ENCODE measurements at places on chromosomes 6 and 20. TPM values are rescaled to one million over a fixed set of nuclear protein-coding genes. Genes with fewer than 3 reads are reported as not detected.

GRCh38 chr20:61260905-61261304 lies 8.8 kb downstream of the CDH4 start:
- H3K4me1 ChIP-seq, result no peaks in the 10 kb centered on the region
- DNase-seq, result no peak
- H3K4me3 ChIP-seq, result no peak overlapping the region
- H3K27ac ChIP-seq, result no peak overlapping the region

- no peak within 1 kb of the TSS for H3K27ac ChIP-seq
- no peak within 1 kb of the TSS for H3K4me3 ChIP-seq
- H3K27me3 ChIP-seq, result peaks cover 41% of the 10 kb centered on the region
- no peaks in the 10 kb centered on the region for H3K4me1 ChIP-seq
- no peak for DNase-seq
Observed at GRCh38 chr20:45174434-45175364, at the start of gene PI3. Gene PI3, plus strand, starts transcription at chr20:45174902. Its CDS starts 21 bp downstream, at chr20:45174923.

DNA sequence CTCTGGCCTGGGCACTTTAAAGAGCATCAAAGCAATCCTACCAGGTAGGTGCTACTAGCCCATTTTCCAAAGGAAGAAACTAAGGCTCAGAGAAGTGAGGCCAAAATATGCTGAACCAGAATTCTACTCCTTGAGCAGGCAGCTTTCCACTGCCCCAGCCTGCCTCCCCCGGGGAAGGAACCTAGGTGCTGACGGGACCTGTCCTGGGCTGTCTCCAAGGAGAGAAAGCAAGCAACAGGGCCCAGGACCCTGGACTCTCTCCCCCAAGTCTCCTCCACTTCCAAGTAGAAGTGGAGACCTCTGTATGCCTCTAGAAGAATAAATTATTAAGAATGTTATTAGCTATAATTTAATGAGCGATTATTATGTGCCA lies 159.5 kb downstream of the MRPL14 start:
- no peak overlapping the region for H3K4me3 ChIP-seq
- peaks cover 12% of the 10 kb centered on the region for H3K27me3 ChIP-seq
- DNase-seq, result peak; percentile 62
- H3K36me3 ChIP-seq, result no peaks in the 10 kb centered on the region

- no peak overlapping the region for H3K27ac ChIP-seq
- no peaks in the 10 kb centered on the region for H3K27me3 ChIP-seq
- no peaks in the 10 kb centered on the region for H3K36me3 ChIP-seq
- H3K4me3 ChIP-seq, result no peak overlapping the region
- no peaks in the 10 kb centered on the region for H3K4me1 ChIP-seq
- no peak for DNase-seq
Observed at GRCh38 chr6:8627085-8627861, 191.9 kb upstream of the SLC35B3 start.

GRCh38 chr6:52509281-52510212 lies 67.3 kb downstream of the TRAM2 start:
- H3K27ac ChIP-seq, result peak overlapping the region; percentile 99
- DNase-seq, result no peak
- no peaks in the 10 kb centered on the region for H3K27me3 ChIP-seq
- peaks cover 82% of the 10 kb centered on the region for H3K36me3 ChIP-seq
- peak overlapping the region; percentile 18 for H3K4me3 ChIP-seq

DNA sequence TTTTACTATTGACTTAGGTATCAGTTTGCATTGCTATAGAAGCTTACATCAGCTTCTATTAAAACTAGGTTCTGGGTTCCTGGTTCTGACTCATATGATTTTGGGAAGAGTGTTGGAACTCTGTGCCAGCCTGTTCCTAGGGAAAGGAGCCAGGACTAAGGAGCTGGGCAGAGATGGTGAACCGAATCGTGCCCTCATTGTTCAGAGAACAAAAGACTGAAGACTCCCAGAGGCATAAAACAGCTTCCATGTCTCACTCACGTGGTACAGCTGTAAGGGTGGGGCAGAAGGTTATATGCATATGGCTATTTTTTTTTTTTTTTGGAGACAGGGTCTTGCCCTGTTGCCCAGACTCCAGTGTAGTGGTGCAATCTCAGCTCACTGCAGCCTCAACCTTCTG lies 89.1 kb upstream of the THBS2 start:
- H3K27me3 ChIP-seq, result peaks cover 7% of the 10 kb centered on the region
- DNase-seq, result no peak
- no peaks in the 10 kb centered on the region for H3K36me3 ChIP-seq
- peaks cover 22% of the 10 kb centered on the region for H3K4me1 ChIP-seq
- H3K4me3 ChIP-seq, result no peak overlapping the region

- no peaks in the 10 kb centered on the region for H3K36me3 ChIP-seq
- H3K27ac ChIP-seq, result no peak overlapping the region
Observed at GRCh38 chr6:80433010-80433672, 326.7 kb downstream of the BCKDHB start.

GRCh38 chr6:11650025-11650696 lies 112.6 kb downstream of the TMEM170B start:
- H3K27ac ChIP-seq, result peak overlapping the region; percentile 48
- H3K36me3 ChIP-seq, result no peaks in the 10 kb centered on the region
- H3K27me3 ChIP-seq, result no peaks in the 10 kb centered on the region
- H3K4me3 ChIP-seq, result no peak overlapping the region

GRCh38 chr6:108796875-108797274 lies 51.3 kb upstream of the ARMC2 start:
- peaks cover 8% of the 10 kb centered on the region for H3K27me3 ChIP-seq
- no peak for DNase-seq
- H3K4me1 ChIP-seq, result peaks cover 4% of the 10 kb centered on the region
- no peak overlapping the region for H3K4me3 ChIP-seq
- H3K27ac ChIP-seq, result no peak overlapping the region

- no peaks in the 10 kb centered on the region for H3K27me3 ChIP-seq
- DNase-seq, result no peak
- no peak overlapping the region for H3K27ac ChIP-seq
- H3K4me3 ChIP-seq, result no peak overlapping the region
Observed at GRCh38 chr6:157225575-157225995, 97.7 kb downstream of the TMEM242 start.

- peaks cover 88% of the 10 kb centered on the region for H3K27me3 ChIP-seq
- H3K4me3 ChIP-seq, result no peak overlapping the region
- H3K4me1 ChIP-seq, result peaks cover 7% of the 10 kb centered on the region
- peaks cover 4% of the 10 kb centered on the region for H3K36me3 ChIP-seq
Observed at GRCh38 chr6:31368461-31368860, 11.5 kb upstream of the HLA-B start.

DNA sequence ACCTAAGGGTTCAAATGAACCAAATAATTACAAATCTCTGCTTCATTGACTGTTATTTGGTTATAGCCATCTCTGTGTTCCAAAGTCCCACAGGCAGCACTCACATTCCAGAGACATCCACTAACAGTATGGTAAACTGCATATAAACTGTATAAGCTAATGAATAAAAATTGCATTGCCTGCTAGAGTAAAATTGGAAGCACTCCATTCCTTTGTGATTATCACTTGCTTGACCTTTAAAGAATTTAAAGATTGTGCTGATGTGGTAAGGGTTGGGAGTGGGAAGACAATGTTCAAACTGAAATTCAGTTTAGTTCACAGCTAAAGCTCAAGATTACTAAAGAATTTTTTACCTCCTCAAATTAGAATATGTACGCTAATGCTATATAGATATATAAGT lies 31.0 kb upstream of the OSTM1 start:
- H3K36me3 ChIP-seq, result no peaks in the 10 kb centered on the region
- peaks cover 3% of the 10 kb centered on the region for H3K4me1 ChIP-seq
- H3K27me3 ChIP-seq, result peaks cover 26% of the 10 kb centered on the region
- no peak for DNase-seq

DNA sequence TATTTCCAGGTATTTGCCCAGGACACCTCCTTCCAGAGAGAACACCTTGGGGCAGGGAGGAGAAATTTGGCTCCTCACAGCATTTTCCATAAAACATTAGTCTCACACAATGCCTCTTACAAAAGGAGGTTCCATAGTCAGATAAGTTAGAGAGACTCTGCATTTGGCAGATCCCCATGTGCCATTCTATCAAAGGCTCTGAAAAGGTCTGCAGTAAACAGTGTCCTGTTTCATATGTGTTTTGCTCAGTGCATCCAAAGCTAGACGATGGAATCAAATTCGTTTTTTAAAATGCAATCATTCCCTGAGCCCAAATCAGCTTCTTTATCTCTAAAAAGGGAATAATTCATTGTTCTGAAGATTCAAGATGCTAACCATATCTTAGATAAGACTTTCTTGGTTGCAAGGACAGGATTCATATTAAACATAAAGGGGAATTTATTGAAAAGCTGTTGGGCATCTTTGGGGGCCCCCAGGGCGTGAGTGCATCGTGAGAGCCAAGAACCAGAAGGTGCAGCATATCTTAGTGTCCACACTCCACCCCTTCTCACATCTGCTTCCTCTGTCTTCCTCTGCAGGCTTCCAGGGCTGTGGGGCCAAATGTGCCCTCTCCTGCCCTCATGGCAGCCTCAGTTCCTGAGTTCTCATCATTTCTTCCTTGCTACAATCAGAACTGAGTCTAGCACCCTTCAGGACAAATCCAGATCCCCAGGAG lies 41.4 kb upstream of the MLN start:
- peaks cover 20% of the 10 kb centered on the region for H3K4me1 ChIP-seq
- peaks cover 3% of the 10 kb centered on the region for H3K27me3 ChIP-seq
- no peak for DNase-seq
- H3K4me3 ChIP-seq, result no peak overlapping the region
- H3K27ac ChIP-seq, result no peak overlapping the region
- no peaks in the 10 kb centered on the region for H3K36me3 ChIP-seq

SRSF6 gene
- 200 TPM for total RNA-seq

EPPIN gene
- total RNA-seq, result not detected

CST1 gene
- not detected for total RNA-seq

COX4I2 gene
- not detected for total RNA-seq

RNF182 gene
- total RNA-seq, result 11.0 TPM

SSTR4 gene
- not detected for total RNA-seq

SERPINB1 gene
- 13.7 TPM for total RNA-seq

WFDC10A gene
- total RNA-seq, result not detected

C6orf141 gene
- not detected for total RNA-seq

SNAI1 gene
- total RNA-seq, result 13.0 TPM

MPIG6B gene
- not detected for total RNA-seq

Measured in osteocyte (in vitro differentiated cells).